ENCODE measurements at places on chromosomes 3 and 15. TPM values are rescaled to one million over a fixed set of nuclear protein-coding genes. Genes with fewer than 3 reads are reported as not detected.

DNA sequence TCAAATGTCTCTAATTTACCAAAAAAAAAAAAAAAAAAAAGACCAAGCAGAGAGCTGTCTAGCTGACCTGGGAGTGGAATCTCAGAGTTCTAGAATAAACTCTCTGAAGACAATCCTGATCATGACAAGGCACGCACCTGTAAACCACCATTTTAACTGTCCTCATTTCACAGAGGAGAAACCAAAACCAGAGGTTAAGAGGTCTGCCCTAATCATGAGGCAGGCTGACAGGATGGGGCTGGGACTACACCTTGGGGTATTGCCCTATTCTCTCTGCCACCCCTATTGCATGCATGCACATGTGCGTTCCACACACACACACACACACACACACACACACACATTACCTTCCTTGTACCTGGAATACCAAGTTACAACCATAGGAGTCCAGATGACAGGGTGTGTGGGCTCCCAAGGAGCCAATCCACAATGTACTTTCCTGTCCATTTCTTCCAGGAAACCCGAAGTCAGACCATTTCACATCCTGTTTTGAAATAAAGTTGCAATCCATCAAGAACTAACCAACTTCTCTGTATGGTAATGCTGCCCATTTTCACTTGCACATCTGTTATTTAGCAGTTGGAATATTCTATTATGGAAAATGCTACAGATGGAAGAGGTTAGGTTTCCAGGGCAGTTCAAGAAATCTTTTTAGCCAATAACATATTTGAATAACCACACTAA lies 34.6 kb downstream of the HSPBAP1 start:
- DNase-seq = no peak

- no peak for DNase-seq
Observed at GRCh38 chr15:65847989-65848388, 21.3 kb upstream of the RAB11A start.

Gene SMARCC1
- polyA plus RNA-seq = 77.1 TPM

Gene CYP1A2
- polyA plus RNA-seq = 0.34 TPM

DNA sequence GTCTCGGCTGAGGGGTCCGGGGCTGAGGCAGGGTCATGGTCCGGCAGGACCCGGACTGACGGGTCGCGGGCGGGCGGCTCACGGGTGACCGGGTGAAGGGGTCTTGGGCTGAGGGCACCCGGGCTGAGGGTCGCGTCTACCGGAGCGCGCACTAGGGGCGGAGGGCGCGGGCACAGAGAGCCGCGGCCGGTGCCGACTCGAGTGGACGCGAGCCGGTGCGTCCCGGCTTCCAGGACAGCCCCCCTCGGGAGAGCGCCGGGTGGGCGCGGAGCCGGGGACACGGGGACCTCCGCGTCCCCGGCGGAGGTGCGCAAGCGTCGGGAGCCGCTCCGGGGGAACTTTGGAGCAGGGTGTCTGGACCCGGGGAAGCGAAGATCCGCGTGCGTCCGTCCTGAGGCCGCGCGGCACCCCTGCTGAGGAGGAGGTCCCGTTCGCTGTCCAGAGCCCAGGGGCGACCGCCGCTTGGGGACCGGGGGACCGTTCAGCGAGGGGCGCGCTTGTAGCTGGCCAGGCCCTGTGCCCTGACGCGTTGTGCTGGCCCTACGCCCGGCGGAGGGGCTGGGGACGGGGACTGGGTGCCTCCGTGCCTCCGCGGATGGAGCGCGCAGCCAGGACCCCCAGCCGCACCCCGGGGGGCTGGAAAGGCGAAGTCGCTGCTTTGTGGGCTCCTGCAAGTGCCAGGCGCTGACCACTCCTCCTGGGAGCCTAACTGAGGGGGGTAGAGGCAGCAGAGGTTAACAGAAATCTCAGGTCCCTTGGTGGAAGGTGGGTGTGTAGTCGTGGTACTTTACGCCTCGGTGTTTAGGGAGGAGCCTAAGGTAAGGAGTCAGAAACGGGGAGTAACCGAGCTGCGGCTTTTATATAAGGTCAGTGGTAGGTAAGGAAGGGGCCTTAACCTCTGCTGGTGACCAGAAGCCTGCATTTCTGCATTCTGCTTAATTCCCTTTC lies at the start of gene PPARG:
TSS of gene PPARG (plus strand) at position 889 of the 948 bp plus-strand sequence. CDS start 90,642 bp downstream, outside the sequence.
- DNase-seq = peak; percentile 38

Gene CHRM5
- 0.46 TPM for polyA plus RNA-seq

DNA sequence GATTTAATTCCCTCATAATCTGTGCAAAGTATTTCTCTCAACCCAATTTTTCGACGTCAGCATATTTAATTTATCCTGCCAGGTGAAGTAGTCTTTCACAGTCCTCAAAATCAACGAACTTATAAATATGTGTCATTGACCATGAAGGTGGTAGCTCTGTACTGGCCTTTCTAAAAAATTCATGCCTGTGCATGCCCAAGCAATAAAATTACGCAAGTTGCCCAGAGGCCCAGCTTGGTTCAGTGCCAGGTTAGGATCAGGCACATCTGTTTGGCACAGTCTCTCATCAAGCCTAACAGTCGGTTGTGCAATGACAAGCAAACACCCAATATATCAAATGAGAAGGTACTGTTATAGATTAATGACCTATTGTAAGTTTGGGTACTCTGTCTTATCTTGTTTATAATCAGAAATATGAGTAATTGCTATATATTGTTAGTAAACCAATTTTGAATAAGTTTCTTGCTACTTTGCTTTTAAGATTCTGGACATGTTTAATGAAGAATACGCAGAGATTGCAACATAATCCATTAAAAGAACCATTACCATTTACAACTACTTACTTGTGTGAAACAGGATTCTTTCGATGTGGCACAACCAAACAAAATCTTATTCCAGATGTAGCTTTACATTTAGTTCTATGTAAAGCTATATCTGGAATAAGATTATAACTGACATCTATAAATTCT lies 159.0 kb upstream of the IL12A start:
- no peak for DNase-seq

Gene C3orf38
- 26.7 TPM for polyA plus RNA-seq

Gene OR5H2
- not detected for polyA plus RNA-seq

DNA sequence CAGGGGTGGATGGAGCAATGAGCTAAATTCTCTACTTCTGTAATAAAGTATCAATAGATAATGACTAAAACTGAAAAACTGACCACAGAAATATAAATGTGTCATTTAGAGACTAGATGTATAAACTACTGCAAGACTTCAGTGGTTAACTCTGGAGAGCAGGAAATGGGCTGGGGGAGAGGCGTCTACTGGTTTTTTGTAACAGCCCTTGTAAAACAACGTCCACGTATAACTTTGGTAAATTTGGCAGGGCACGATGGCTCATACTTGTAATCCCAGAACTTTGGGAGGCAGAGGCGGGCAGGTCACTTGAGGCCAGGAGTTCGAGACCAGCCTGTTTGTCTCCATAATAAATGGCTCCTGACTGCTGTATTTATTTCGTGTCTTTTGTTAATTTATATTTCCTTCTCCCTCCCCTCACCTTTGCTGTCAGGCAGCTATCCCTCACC lies 12.5 kb downstream of the RAB27A start:
- no peak for DNase-seq

DNA sequence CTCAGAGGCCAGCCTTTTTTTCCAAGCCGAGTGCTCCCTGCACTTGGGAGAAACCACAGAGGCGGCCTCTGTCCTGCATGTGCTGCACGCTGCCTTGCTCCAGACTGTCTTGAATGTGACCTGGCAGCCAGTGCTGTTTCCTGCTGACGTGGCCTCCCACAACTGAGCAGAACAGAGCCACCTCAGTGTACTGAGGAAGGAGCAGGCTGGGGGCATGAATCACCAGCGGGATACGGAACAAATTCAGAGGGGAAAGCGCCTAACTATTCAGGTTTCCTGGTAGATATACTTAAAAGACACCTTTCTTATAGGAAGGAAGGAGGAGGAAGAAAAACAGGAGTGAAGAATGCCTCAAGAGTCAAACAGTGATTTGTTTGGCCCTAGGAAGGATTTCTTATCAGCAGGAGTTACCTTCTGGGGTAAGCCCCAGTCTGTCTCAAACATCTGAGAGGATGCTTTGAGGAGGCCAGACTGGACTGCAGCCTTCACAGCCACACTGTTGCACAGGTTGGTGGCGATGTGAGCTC lies 114.0 kb downstream of the FNDC3B start:
- peak; percentile 76 for DNase-seq

Measured in right lung (tissue), 10 donors.